Stimulated activated CD8-positive, alpha-beta memory T cell treated with anti-CD3 and anti-CD28 coated beads, Interleukin-15, amount 100 ng/mL, for 24 hours (primary cell): ENCODE measurements at places on chromosomes 13 and 19.

- no peak for DNase-seq
These were observed 7.0 kb downstream of the KLK3 start for GRCh38 chr19:50861496-50862286.

DNA sequence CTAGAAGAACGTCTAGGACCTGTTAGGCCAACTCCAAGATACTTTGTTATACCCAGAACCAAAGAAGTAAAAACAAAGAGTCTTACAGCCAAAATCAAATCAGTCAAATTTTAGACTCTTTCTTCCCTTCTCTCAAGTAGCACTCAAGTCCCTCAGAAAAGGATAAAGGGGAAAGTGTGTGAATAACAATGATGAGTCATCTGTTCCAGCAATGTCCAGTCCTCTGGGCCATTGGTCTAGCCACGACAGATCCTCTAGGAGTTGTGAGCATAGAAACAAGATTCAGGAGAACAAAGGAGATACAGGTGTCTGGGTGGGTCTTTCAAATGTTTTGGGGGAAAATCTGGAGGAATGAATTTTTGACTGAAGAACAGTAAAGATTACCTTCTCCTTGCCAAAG is 36.3 kb downstream of the STOML3 start:
- DNase-seq = no peak

- DNase-seq = no peak
These were observed 291.0 kb downstream of the DLEU7 start for GRCh38 chr13:50552424-50552966.

- DNase-seq = peak; percentile 32
These were observed 61.9 kb upstream of the ATP12A start for GRCh38 chr13:24618011-24618955.
